ENCODE measurements at places on chromosomes 2 and 18. TPM values are rescaled to one million over a fixed set of nuclear protein-coding genes. Genes with fewer than 3 reads are reported as not detected.

The CNDP1 gene
- total RNA-seq = not detected

The LYG2 gene
- total RNA-seq = not detected

The AFF3 gene
- total RNA-seq = 13.9 TPM

The SEMA4F gene
- 3.6 TPM for total RNA-seq

The PHOSPHO2 gene
- total RNA-seq = 0.54 TPM

The FN1 gene
- 7,693 TPM for total RNA-seq

The REG3A gene
- not detected for total RNA-seq

The NABP1 gene
- 141 TPM for total RNA-seq

The PSTPIP2 gene
- total RNA-seq = 14.4 TPM

The HOXD11 gene
- not detected for total RNA-seq

The STAT4 gene
- 0.28 TPM for total RNA-seq

The CHRNG gene
- not detected for total RNA-seq

DNA sequence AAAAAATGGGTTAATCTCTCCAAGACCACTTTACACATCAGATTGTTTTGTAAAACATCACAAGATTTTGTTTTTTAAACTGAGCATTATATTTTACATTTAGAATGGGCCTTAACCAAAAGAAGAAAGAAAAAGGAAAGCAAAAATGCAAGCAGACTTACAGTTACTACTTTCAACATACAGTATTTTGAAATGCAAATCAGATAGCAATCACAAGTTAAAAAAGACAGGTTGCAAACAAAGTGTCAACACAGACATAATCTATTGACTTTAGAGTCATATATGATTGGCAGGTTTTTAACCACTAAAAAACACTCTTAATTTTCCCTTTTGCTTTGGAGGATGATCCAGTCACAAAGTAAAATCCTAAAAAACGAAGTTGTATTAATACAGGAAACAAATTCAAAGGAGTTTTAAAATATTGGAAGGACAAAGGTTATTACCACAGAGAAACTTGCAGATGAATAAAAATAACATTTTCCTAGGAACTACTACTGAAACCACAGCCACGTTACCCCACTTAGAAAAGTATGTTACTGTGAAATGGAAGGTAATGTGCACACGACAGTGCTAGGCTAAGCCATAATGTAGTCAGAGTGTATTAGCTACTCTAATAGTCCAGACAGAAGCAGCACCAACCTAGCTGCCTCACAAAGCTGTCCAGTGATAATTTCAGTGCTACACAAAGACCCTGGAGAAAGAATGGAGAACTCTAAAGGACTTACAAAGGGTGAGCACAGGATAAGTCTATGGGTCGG lies 22.9 kb downstream of the DARS1 start:
- no peak for DNase-seq

- DNase-seq = no peak
Measured at GRCh38 chr2:151275291-151275690, 13.6 kb upstream of the RBM43 start.

DNA sequence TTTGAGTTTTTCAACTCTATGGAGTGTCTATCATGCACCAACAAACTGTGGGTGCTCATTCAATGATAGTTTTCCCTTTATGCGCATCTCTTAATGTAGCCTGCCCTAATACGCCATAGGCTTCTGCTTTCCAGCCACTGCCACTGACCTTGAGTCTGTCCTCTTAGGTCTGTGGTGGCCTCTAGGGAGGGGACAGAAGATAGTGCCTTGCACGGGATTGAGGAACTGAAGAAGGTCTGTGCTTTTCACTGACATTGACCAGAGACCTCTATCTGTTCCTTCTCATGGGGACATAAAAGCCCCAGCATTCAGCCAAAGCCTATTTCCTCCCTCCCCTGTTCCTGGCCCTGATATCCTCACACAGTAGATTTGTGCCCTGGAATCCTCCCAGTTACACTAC lies 2.3 kb downstream of the GCKR start:
- no peak for DNase-seq

DNA sequence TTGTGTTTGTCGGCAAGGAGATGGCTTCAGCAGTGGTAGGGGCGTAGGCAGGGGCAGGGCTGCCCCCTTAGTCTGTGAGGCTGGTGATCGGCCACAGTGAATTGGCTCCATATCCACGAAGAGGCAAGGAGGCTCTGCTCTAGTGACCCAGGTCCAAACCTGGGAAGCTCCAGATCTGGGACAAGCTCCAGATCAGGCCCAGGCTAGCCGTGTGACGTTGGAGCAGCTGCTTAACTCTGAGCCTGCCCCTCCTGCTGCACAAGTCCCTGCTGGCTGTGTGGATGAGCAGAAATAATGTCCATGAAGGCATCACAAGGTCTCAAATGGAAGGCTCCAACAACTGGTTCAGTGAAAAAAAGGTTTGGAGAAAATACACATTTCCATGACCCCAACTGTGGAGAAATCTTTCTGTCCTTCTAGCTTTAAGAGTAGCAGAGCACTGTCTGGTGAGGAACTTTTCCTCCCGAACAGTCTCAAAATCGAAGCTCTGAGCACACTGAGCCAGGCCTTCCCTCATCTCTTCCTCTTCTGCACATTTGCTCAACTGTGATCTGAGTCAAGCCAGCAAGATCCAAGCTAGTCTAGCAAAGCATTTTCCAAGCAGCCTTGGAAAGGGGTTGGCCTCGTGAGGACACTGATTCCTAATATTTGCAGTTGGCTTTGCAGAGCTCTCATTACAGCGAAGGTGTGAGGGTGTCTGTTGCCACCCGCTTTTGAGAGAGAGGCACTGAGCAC lies 67.0 kb upstream of the TCF7L1 start:
- no peak for DNase-seq

- no peak for DNase-seq
Measured at GRCh38 chr2:124025171-124025580, at the start of gene CNTNAP5. Gene CNTNAP5, plus strand, starts transcription at chr2:124025287. Its CDS starts 364 bp downstream, at chr2:124025651.

DNA sequence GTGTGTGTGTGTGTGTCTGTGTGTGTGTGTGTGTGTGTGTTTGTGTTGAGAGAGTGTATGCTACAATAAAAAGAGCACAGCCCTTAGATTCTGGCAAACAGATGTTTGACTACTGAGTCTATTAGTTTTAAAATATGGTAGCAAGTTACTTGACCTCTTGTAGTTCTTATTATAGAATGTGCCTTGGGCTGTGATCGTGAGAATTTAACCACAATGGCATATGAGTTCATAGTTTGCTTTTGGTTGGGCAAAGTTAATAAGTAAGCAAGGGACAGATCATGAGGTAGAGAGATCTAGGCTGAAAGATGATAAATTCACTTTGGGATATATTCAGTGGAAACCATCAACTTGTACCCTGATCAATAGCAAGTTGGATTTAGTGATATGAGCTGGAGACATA lies 334.3 kb upstream of the VWC2L start:
- no peak for DNase-seq

DNA sequence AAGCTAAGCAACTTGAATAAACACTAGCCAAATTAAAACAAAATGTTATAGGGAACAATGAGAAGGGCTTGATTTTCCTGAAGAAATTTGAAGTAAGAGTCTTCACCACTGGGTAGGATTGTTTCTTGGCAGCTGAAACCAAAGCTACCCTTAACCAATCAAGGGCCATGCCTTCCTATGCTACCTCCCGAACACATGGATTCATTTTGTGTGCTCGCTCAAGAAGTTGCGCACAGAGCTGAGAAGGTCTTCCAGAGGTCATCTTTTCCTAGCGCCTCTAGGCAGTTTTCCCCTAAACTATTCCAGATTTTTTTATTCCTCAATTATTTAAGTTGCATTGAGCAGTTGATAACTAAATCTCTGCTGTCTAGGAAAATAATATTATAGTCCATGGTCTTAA lies 264.6 kb downstream of the RBM43 start:
- DNase-seq = no peak

GRCh38 chr18:29076645-29077044 lies 899.7 kb upstream of the CDH2 start:
- DNase-seq = no peak

- DNase-seq = no peak
Measured at GRCh38 chr18:26550998-26551694, 2.8 kb upstream of the KCTD1 start.

GRCh38 chr2:235806986-235807750 lies 313.3 kb downstream of the AGAP1 start:
- no peak for DNase-seq

- no peak for DNase-seq
Measured at GRCh38 chr2:128395196-128395595, 76.5 kb upstream of the HS6ST1 start.

DNA sequence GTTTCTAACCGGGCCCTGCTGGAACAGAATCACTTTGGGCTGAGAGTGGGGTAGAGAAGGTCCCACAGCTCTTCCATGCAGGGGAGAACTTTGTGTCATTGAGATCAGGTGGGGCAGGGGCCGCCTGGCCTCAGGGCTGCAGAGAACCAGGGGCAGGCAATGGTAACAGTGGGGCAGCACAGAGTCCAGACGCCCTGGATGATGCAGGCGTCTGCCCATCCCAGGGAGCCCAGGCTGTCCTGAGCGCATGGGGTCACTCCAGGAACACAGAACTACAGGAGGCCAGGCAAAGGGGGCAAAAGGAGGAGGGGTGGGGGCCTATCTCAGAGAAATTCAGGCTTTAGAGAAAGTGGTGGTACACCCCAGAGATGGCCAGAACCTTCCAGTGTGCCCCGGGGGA lies 121.3 kb downstream of the NDUFA10 start:
- no peak for DNase-seq

DNA sequence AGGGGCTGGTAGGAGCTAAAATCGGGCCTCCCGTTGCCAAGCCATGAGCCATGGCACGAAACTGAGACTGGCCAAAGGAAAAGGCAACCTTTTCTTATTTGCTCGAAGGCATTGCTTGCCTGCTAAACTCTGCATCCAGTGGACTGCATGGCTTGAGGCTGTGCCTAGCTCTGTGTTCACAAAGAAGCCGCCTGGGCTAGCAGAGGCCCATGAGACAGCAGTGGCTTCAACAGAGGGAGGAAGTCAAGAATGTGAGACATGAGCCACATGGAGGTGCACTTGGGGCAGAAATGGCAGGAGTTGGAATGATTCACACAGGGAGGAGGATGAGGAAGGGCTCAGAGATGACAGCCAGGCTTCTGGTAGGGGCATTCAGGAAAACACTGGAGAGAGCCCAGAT lies 33.5 kb downstream of the TPRKB start:
- no peak for DNase-seq

DNA sequence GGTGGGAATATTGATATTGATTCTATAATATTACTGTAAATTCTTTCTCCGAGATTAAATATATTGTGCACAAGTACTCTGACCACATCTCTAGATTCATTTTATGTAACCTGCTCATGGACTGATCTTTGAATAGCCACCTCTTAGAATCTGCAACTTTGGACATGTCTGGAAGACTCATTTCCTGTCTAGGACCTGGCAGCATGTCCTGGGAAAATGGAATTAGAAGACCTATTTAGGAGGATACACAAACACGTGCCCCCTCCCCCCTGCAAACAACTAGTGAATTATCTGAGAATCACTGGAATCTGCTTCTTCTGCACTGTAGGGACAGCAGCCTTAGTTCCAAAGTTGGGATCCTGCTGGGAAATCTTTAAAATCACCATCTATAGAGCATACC lies 94.1 kb downstream of the UBE2E3 start:
- peak; percentile 34 for DNase-seq

DNA sequence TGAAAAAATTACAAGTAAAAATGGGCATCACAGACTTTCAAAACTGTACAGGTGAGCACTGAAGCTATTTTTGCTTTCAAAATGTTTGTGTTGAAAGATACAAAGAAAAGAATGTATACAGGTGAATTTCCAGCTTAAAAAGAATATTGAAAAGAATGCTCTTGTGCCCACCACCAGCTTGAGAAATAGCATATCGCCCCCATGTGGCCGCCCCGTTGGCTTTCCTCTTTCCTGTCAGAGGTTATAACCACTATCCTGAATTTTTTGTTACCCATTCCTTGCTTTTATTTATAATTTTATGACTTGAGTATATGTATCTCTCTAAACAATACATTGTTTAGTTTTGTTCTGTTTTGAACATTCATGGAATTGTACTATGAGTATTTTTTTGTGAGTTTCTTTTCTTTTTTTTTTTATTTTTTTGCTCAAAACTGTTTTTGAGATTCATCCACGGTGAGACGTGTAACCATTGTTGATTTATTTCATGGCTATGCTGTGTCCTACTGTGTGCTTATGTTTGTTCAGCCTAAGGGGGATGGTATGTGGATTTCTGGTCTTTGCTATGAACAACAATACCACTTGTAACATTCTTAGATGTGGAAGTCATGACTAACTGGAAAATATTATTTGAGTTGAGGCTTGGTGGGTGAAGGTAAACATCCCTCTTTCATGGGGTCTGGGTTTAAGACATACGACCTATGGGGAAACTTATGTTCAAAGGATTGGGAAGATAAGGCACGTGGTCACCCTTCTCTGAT lies 11.6 kb downstream of the TRPM8 start:
- peak; percentile 12 for DNase-seq

DNA sequence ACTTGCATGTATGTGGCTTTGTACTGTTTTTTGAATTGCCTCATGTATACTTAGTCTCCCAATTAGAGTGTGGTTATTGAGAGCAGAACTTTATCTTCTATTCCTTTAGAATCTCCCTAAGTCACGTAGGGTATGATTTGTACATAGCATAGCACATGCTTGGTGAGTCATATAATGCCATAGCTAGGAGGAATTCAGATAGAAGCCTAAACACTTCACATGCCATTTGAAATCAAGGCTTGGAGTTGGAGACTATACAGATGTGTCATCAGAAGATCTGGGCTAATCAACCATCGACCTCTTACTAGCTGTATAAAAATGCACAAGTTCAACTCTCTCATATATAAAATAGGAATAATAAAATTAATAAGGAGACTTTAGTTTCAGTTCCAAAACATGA lies 222.6 kb upstream of the ST6GAL2 start:
- DNase-seq = no peak

- peak; percentile 42 for DNase-seq
Measured at GRCh38 chr2:106977717-106978116, 91.8 kb upstream of the ST6GAL2 start.

- no peak for DNase-seq
Measured at GRCh38 chr2:226435146-226435545, 364.5 kb downstream of the IRS1 start.

DNA sequence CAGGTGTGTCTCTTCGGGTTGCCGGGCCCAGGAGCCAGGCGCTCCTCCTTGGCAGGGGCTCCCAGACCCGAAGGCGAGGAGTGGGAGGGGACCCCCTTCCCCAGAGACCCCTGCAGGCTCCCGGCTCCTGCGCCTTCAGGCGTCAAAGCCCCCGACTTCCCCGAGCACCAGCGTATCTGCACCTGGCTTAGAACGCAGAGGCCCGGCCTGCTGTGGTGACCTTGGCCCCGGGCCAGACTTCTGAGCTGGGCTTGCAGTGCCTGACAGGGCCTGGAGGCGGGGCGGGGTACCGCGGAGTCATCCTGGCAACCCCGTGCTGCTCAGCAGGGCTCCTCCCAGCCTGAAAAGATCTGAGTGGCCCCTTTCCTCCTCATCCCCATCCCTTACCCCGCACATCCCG lies 27.0 kb downstream of the SKA1 start:
- peak; percentile 7 for DNase-seq

Measured in IMR-90 (cell line).